ENCODE measurements at places on chromosomes 11 and 22.

- no peak for DNase-seq
These were observed 2.3 kb upstream of the ANKRD13D start for GRCh38 chr11:67286621-67287333.

GRCh38 chr11:5504403-5504921 lies 5.3 kb downstream of the UBQLN3 start:
- DNase-seq = no peak

DNA sequence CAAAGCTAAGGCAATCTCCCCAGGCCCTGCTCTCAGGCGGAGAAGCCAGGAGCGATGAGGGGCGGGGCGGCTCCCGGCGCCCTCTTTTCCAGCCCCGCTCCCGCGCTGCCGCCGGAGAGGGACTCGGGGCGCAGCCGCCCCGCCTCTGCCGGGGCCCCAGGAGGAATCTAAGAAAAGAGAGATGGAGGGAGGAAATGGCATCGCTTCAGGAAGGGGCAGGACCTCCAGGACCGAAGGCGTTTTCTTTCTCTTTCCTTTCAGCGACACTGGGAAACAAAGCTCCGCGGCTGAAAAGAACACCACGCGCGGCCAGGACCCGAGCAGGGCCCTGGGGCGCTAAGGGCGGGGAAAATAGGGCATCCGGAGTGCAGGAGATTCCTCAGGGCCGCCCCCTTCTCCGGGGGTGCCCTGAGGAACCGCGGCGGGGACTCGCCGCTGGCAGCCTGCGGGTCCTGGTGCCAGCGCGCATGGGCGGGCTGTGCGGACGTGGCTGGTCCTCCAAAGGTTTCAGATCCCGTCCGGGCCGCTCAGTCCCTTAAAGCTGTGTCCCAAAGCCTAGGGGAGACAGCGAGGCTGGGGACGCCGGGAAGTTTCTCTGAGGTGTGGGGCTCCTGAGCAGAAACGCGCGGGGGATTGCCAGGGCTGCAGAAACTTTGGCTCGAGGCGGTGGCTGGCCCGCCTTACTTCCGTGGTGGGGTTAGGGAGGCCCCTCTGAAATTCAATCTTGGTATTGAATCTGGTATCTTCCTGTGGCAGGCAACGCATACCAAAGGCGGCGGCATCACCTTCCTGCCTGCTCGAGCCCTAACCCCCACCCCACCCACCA lies 2.8 kb upstream of the BSX start:
- no peak for DNase-seq

GRCh38 chr11:62399878-62400266 lies 19.0 kb upstream of the SCGB1A1 start:
- no peak for DNase-seq
